DMS53 (cell line): ENCODE measurements at places on chromosomes 3 and 15.
A peak's percentile ranks its signal among the peaks of the same experiment; 100 is the strongest.

- no peak for DNase-seq
Observed at GRCh38 chr15:56148064-56148463, 95.6 kb downstream of the RFX7 start.

GRCh38 chr3:16298891-16299290 is 33.9 kb downstream of the OXNAD1 start:
- DNase-seq: no peak

DNA sequence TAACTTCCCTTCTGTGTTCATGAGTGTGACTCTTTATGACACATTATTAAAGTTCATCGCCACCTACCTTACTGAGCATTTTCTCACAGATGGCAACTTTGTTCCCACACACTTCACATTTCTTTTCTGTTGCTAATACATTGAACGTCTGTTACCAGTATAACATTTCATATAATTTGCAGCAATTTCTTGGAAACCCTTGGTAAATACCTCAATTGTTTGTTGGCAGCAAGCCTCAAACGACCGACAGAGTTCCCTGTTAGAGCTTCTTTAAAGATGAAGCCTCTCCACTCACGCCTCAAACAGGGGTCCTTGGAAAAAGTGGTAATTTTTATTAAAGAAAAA is 3.2 kb upstream of the CHSY1 start:
- no peak for DNase-seq

- no peak for DNase-seq
Observed at GRCh38 chr3:170753421-170754310, 116.3 kb downstream of the RPL22L1 start.

DNA sequence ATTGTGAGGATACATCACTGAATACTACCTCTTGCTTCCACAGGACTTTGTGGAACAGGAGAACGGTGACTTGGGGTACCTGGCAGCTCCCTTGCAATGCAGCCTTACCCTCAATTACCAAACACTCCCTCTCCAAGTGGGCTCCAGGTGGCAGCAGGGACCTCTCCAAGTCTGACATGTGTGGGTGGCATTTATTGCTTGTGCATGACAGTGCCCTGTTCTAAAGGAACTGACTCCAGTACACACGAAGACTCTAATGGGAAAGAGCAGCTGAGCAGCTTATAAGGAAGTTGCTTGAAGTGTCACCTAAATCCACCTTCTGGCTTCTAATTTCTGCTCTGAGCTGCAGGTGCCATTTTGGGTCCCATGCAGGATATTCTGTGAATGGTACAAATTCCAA is 174.1 kb upstream of the SLCO3A1 start:
- no peak for DNase-seq

- DNase-seq: no peak
Observed at GRCh38 chr15:77818484-77819047, 185.9 kb upstream of the LINGO1 start.

DNA sequence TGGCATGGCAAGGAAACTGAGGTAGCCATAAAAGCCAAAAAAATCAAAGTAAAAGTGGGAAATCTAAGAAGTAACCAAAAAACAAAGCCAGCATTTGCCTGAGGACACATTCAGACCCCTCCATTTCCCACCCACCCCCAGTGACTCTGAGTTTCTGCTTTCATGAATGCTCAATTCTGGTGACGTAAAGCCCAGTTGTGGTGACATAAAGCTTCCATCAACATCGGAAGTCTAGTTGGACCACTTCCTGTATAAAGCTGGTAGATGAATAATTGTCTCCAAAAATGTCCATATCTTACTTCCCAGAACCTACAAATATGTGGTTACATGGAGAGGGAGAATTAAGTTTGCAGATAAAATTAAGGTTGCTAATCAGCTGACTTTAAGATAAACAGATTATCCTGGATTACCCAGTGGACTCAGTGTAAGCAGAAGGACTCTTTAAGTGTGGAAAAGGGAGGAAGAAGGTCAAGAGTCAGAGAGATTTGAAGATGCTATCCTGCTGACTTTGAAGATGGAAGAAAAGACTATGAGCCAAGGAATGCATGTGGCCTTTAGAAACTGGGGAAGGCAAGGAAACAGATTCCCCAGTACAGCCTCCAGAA is 62.0 kb upstream of the ST3GAL6 start:
- DNase-seq: no peak

DNA sequence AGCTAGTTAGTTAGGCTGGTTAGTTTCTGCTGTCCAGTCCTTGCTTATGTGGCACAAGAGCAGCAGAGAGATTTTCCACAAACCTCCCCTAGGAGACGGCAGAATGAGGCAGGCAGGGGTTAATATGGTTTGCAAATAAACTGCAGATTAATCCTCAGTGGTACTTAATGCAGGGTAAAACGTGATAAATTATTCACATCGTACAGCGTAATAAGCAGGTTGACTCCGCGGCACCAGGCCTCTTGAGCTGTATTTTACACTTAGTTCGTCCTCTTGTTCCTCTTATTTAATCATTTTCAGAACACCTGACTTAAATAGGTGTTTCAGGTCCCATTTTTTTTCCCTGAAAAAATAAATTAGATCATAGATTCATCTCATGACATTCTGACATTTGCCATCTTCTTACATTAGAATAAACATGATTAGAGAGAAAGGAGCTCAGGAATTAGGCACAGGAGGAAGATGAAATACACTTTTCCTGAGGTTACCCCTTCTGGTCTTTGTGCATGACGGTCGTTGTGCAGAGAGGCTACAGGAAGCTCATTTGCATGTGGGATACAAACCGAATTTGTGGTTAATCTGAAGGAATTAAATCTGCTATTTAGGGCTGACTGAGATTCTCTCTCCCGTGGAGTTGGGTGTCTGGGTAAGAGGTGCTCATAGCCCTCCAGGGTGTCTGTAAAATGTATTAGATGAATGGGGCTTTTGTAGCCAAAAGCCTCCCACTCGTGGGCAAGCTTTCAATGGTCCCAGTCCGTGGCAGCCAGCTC is 27.1 kb upstream of the VPS8 start:
- no peak for DNase-seq

- no peak for DNase-seq
Observed at GRCh38 chr15:95365511-95366107, 964.9 kb upstream of the NR2F2 start.

DNA sequence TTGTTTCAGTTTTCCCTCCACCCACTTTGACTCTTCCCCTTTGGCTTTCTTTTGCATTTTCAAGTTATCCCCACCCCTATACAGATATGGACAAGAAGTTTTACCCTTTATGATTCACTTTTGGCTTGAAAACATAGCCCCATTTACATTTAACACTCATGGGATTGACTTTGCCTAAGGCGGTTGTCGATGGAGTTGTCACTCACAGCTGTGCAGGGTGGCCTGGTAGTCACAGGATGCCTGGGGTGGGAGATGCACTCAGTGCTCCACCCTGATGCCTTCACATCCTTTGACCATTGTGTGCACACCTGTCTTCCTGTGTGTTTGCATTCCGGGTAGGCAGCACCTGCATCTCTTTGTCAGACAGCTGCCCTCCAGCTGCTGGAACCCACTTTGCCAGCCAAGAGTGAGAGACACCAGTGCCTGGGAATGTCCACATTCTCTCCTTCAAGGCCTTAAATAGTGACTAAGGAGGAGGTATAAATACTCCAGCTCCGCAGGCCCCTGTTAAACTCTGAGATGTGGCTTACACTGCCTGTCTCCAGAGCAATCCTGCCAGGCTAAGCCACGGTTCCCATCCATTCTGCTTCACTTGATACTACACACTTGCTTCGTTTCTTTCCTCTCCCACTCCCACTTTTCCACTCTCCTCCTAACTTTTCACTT is 191.5 kb upstream of the SLC24A5 start:
- peak; percentile 95 for DNase-seq

DNA sequence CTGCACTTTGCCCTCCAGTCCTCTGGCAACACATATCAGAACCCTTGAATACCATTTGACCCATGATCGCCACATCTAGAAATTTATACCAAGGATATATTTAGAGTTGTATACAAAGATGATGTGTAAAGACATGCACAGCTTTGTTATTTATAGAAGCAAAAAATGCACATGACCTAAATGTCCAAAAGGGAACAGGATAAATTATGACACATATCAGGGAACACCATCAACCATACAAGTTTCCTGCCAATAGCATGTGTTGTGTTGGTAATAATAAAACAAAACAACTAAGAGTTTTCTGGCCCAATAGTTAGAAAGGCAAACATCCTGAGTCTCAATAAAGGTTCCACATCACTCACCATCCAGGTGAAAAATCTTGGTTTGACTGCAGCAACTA is 51.5 kb downstream of the AAGAB start:
- DNase-seq: no peak

- DNase-seq: peak; percentile 94
Observed at GRCh38 chr15:70212286-70212962, 114.7 kb upstream of the TLE3 start.

- DNase-seq: no peak
Observed at GRCh38 chr3:160637086-160637485, 39.9 kb upstream of the ARL14 start.

DNA sequence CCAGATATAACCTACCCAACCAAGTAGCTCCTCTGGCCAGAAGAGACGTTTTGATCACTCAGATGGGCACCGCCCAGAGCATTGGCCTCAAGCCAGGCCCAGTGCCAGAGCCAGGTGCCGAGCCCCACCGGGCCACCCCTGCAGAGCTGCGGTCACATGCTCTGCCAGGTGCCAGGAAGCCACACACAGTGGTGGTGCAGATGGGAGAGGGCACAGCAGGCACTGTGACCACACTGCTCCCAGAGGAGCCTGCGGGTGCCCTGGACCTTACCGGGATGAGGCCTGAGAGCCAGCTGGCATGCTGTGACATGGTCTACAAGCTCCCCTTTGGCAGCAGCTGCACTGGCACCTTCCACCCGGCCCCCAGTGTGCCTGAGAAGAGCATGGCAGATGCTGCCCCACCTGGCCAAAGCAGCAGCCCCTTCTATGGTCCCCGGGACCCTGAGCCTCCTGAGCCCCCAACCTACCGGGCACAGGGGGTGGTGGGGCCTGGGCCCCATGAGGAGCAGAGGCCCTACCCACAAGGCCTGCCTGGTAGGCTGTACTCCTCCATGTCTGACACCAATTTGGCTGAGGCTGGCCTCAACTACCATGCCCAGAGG is 19.1 kb upstream of the APEH start:
- no peak for DNase-seq

DNA sequence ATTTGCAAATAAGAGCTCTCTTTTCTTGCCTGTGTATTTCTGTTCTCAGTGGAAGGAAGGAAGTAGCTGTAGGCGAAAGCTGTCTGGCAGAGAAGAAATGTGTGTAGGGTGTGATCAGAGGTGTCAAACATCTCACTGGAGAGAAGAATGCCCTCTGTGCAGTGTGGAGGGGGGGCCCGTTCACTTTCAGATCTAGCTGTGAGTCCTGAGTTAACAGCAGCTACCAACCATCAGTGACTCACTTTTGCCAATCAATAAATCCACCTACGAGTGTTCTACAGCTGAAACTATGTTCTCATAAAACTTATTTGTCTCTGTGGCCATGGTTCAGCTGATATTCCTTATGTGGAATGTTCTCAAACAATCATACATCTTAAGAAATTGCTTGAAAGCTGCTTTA is 103.7 kb downstream of the FRMD4B start:
- DNase-seq: no peak
